ENCODE measurements at places on chromosomes 5 and 9. TPM values are rescaled to one million over a fixed set of nuclear protein-coding genes. Genes with fewer than 3 reads are reported as not detected.
A peak's percentile ranks its signal among the peaks of the same experiment; 100 is the strongest.

The TAF1L gene
- total RNA-seq: not detected

The HAVCR2 gene
- 14.9 TPM for total RNA-seq

DNA sequence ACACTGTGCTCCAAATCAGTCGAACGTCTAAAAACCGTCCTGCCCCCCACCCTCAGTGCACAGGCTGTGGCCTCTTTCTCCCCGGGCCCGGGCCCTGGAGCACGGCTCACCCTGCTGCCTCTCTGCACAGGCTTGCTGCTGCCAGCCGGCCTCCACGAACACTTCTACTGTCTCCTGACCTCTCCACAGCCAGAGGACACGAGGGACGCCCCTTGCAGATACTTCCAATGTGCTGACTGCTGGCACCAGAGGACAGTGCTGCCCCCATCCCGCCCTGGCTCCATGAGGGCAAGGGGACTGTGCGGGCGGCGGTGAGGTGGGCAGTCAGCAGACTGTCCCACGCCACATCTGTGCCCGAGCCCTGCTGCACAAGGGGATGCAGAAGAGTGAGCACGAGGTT, 174.8 kb downstream of the COL23A1 start:
- DNase-seq: peak; percentile 82

DNA sequence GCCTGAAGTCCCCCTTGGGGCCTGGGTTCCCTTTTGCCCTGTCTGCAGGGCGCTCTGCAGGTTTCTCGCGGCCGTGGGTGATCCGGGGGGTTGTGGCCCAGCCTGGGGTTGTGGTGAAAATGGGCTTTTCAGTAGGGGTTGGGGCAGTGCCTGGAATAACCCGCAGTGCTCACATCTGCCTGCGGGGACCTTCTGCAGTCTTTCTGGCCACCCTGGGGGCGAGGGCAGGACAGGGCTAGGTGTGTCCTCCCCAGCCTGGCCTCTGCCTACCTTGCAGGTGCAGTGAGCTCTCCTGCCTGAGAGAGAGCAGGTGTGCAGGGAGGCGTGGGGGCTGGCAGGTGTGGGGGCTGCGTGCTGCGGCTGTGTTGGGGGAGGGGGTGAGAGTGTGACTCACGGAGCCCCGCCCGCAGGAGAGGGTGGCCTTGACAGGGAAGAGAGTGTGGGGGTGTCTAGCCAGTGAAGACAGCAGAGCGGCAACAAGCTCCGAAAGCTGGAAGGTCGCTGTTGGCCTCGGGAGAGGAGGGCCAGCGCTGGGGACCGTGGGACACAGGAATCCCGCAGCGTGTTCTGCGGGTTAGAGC, 131.4 kb downstream of the MRPL36 start:
- no peak for DNase-seq

DNA sequence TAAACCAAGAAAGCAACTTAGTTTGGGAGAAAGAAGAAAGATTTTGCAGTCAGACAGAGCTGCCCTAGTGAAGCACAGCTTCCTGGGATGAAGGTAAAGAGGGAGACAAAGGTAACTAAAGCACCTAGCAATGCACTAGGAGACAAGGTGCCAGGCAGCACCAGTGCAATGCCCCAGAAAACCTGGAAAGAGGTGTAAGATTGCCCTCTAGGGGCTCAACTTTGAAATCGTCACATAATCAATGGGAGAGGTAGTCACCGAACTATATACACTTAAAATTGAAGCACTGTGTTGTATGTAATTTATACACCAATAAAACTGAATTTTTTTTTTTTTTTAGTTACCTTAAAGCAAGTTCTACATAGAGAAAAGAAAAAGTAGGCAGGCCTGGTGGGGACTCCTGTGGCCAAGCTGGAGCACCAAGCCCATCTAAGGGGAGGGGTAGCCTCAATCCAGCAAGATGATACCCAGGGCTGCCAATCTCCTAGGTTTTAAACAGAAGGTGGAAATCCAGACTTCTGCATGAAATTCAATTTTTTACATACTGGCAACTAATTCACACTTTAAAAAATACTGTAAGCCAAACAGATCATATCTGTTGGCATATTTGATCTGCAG, 48.2 kb downstream of the CDK5RAP2 start:
- no peak for DNase-seq

The SLC34A3 gene
- total RNA-seq: not detected

DNA sequence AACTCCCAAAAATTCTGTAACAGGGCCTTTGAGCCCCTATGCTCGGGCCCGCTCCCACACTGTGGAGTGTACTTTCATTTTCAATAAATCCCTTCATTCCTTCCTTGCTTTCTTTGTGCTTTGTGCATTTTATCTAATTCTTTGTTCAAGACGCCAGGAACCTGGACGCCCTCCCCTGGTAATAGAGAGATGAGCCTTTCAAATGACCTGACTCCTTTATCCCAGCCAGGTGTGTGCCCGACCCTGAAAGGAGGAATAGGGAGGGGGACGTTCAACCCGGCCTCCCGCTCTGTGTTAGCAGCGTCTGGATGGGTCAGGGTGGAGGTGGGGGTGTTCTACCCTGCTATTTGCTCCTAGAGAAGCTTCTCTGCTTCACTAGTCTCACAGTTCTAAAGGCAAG, 53.9 kb downstream of the FXN start:
- DNase-seq: no peak

- DNase-seq: no peak
Observed at GRCh38 chr9:121133104-121133816, 58.5 kb downstream of the CNTRL start.

The TICAM2 gene
- total RNA-seq: 6.3 TPM

The CSF2 gene
- total RNA-seq: not detected
